ENCODE measurements at places on chromosomes 12 and 14.

GRCh38 chr12:104172570-104172947, 34.5 kb upstream of the NFYB start:
- no peak for DNase-seq

- no peak for DNase-seq
Measured at GRCh38 chr12:907413-908185, 41.9 kb downstream of the RAD52 start.

GRCh38 chr12:2919249-2919648, 28.6 kb downstream of the TULP3 start:
- DNase-seq = no peak

DNA sequence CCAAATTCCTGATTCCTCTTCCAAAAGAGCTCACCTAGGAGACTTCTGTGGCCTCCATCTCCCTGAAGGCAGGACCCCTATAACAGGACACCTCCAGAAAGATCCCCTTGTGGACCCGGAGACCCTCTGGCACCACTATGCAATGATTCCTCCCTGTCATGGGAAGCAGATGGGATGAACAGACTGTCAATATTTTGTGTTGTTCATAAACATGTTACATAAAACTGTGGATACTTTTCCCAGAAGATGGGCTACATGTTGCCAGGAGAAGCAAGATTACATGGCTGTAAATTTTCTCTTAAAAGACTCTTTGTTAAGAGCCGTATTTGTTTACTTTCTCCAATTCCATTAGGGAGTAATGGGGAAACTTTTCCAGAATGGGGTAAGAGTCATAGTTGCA, 52.1 kb downstream of the TUNAR start:
- no peak for DNase-seq

GRCh38 chr12:45427042-45427441, 211.1 kb downstream of the ANO6 start:
- no peak for DNase-seq

GRCh38 chr12:101087920-101088319, 122.1 kb downstream of the SLC5A8 start:
- no peak for DNase-seq

- DNase-seq = no peak
Measured at GRCh38 chr14:22112004-22112403, 438.4 kb upstream of the OR4E1 start.

- no peak for DNase-seq
Measured at GRCh38 chr12:49086116-49086515, 8.5 kb downstream of the DHH start.

GRCh38 chr14:77516126-77516525, 17.5 kb upstream of the ISM2 start:
- DNase-seq = no peak

DNA sequence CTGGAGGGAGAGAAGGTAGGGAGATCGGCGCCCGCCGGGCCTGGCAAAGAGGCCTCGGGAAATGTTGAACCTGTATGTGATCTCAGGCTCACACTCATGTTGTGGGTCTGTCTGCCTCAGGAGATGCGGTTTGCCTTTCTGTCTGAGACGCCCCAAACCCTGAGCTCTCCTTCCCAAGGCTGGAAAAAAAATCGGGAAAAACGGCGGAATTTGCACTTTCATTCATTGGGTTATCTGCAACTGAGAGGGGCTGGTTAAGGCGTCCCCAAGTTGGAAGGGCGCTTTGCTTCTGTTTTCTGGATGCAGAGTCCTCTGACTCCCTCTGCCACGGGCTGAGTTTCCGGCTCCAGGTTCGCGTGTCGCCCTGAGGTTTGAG, 5.0 kb upstream of the HOXC9 start:
- DNase-seq = no peak

GRCh38 chr12:130300090-130300489, 37.6 kb upstream of the PIWIL1 start:
- no peak for DNase-seq

- no peak for DNase-seq
Measured at GRCh38 chr14:95664066-95664465, 22.2 kb upstream of the TCL1B start.

DNA sequence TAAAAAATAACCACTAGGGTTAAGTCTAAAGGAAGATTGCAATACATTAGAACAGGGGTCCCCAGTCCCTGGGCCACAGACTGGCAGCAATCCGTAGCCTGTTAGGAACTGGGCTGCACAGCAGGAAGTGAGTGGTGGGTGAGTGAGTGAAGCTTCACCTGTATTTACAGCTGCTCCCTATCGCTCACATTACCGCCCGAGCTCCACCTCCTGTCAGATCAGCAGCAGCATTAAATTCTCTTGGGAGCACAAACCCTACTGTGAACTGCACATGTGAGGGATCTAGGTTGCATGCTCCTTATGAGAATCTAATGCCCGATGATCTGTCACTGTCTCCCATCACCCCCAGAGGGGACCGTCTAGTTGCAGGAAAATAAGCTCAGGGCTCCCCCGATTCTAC, 15.5 kb downstream of the ADGRD1 start:
- DNase-seq = peak; percentile 14

GRCh38 chr12:58046271-58046670, 104.9 kb downstream of the ATP23 start:
- no peak for DNase-seq

- no peak for DNase-seq
Measured at GRCh38 chr12:5078423-5078822, 34.7 kb downstream of the KCNA5 start.

GRCh38 chr12:40241741-40242140, 16.9 kb downstream of the LRRK2 start:
- DNase-seq = no peak

GRCh38 chr12:42987216-42987650, 397.7 kb upstream of the PRICKLE1 start:
- DNase-seq = no peak

DNA sequence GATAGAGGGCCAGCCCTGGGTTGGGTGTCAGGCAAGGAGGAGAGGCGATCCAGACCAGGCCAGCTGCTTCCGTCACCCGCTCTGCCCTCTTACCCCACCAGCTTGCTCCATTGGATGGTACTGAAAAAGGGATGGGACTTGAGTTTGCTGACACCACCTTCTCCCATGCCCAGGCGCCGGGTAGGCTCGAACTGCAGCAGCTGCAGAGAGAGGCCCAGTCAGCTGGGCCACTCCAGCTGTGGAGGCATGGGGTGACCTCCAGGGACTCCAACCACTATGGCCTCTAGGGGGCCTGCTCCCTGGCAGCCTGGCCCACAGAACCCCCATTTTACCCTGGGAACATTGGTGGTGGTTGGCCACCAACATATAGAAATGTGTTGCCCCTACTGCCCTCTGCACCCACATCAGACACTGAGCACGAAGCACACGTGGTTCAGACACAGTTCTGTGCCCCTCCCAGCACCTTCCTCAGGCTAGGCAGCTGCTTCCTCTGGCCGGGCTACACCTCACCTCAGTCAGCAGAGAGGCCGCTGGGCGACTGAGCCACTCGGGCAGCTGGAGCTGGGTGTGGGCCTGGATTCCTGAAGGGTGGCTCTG, 16.0 kb downstream of the RPS6KL1 start:
- DNase-seq = no peak

DNA sequence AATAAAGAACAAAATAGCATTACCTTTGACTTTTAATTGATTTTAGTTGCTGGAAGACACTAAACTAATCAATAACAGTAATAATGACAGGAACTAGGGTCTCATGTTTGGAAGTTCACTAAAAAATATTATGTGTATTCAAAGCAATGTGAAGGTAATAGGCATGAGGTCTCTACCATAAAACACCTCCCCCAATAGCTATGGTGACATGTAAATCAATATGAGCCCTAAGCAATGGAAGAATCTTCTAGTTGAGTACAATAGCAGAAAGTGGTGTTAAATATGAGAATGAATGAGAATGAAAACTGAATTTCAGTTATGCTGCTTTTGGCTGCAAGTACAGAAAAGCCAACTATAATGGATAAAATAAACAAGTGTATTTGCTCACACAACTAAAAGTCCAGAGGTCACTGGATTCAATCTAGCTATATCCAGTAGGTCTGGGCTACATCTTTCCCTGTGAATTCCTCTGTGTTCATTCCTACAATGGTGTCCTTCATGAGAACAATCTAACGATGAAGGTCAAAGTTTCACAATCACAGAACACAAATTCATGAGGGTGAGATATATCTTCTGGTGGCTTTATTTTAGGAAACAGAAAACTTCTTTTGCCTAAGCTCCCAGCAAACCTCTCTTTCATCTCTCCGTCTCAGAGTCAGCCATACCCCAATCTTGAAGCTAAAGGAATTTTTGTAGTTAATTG, 728.0 kb downstream of the FSCB start:
- DNase-seq = no peak

DNA sequence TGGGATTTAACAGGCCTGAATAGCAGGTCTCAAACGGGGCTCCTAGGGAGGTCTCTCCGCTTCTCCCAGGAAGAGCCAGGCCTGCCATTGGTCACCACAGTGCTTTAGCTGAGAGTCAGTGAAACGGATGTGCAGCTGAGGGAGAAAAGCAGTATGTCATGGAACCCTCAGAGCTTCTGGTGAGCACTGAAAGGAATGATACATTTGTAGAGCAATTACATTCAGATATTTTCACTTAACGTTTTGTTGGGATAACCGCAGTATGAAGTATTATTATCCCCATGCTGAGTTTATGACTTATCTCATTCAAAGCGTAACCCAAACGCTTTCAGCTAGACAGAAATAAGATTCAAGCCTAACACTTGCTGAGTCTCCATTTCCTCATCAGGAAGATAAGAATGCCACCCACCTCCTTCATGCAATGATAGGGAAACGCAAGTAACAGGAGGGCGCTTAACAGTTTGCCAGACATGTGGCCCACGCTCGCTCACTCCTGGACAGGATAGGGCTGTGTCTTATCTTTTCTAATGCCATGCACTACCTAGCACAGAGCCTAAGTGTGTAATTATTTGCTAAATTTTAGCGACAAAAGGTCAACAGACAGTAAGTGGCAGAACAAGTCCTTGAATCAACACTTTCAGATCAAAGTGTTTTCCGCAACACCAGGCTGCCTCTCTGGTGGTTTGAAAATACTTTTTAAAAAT, 28.2 kb downstream of the DAD1 start:
- no peak for DNase-seq

GRCh38 chr12:6076346-6076745, 48.1 kb downstream of the VWF start:
- no peak for DNase-seq

- no peak for DNase-seq
Measured at GRCh38 chr12:48163150-48163747, 5.9 kb upstream of the ASB8 start.

- DNase-seq = no peak
Measured at GRCh38 chr14:50095895-50096294, 20.5 kb downstream of the VCPKMT start.

- DNase-seq = no peak
Measured at GRCh38 chr14:74148705-74149104, 63.9 kb downstream of the LIN52 start.

- DNase-seq = no peak
Measured at GRCh38 chr14:50320283-50320682, 8.2 kb downstream of the DMAC2L start.

DNA sequence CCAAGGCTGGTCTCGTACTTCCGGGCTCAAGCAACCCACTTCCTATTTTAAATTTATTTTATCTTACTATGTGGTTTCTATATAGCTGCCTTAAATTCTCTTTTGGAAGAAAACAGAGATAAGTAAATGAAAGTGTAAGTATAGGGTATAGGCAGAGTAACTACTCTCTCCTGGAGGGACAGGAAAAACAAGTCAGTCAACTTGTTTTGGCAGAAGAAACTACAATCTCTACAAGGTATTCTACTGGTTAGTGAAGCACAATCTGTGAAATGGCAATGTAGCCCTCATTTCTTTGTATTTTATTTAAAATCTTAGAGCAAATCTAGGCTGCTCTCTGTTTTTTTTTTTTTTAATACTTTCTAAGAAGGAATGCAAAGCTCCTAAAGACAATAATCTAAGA, 55.4 kb downstream of the UBR7 start:
- no peak for DNase-seq

DNA sequence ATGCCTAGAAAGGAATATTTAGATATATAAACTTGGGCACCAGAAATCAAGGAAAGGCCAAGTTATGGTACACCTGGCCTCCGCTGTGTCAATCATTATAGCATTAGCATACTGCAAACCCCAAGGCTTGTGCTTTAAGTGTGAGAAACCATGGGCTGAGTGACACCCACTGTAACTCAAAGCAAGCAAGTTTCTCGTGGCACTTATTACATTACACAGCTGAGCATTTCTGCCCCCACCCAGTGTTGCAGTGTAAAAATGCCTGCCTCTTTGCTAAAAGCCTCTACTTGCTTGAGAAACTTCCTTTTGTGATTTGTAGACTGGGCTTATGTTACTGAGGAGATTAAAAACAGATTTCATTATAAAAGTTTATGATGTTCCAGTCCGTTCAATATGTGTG, 122.0 kb downstream of the TGFB3 start:
- no peak for DNase-seq

DNA sequence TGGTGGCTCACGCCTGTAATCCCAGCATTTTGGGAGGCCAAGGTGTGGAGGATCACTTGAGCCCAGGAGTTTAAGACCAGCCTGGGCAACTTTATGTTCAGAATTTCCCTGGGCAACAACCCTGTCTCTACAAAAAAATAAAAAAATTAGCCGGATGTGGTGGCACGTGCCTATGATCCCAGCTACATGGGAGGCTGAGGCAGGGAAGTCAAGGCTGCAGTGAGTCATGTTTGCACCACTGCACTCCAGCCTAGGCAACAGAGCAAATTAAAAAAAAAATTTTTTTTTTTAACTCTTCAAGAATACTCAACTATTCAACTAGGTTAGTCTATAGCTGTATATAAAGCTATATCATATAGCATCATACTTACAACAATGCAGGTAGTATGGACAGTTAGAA, 113.0 kb downstream of the RALGAPA1 start:
- no peak for DNase-seq

- no peak for DNase-seq
Measured at GRCh38 chr12:70603044-70603443, 34.2 kb downstream of the PTPRB start.

DNA sequence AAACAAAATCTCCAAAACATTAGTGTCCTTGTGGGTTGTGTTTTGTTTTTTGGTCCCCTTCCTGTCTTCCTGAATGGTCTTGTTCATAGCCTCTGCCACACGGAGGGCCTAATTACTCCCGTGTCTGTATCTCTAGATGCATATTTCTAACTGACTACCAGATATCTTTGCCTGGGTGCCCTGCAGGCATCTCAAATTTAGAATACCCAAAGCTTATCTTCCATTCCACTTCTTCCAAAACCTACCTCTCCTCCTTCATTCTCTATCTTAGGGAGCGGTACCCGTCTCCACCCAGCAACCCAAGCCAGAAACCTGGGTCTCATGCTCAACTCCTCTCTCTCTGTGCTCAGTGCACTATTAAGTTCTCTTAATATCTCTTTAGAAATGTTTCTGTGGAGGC, 10.9 kb upstream of the METAP2 start:
- DNase-seq = no peak

DNA sequence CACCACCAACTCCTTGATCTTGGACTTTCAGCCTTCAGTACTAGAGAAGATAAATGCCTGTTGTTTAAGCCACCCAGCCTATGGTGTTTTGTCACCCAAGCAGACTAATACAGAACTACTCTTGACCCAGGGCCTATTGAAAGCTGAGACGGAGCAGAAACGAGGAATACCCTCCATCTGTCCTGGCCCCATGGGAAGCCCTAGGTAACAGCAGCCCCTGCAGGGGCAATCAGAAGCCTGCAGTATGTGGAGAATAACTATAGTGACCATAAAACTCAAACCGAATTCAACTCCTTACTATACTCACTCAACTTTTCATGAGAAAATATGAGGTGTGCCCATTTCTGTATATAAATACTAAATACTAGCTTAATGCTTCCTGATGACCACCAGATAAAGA, 307.4 kb downstream of the NUAK1 start:
- DNase-seq = no peak
